GM12878 (cell line): ENCODE measurements at places on chromosomes 7 and 10.

DNA sequence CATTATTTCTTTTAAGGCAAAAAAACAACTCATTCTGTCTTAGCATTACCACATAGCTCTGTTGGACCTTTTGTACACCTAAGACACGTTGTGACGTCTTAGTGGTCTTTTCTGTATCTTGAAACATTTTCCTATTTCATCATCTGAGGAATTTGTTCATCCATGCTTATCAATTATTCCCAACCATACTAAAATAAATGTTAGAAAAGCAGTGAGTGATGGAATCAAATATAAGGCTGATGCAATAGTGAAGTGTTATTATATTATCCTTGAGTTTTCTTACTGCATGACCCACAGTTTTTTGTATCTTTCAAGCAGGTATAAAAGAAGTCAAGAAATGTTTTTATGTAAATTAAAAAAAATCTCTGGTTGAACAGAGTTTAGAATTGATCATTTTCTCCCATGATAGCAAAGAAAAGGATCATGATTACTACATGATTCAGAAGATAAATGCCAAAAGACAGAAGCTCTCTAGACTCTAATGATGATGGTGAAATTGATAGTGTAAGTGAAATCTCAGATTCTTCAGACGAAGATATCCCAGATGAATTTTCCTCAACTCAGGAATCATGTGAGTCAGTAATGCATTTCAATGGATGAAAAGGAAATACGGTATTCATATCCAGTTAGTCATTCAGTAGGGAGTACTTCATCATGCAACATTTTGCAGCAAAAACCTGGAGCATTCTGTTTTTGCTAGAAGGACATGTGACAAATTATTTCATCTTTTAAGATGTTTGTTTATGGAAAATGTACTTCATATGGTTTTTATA lies 51.4 kb downstream of the CELF2 start:
- no peak overlapping the region for H3K27ac ChIP-seq
- no peak for DNase-seq
- 0 out of 2 replicates have a peak, but pooled peaks cover under 1% of the 10 kb centered on the region for H3K4me1 ChIP-seq
- no peak overlapping the region for H3K4me3 ChIP-seq
- H3K27me3 ChIP-seq: no peaks in the 10 kb centered on the region

GRCh38 chr7:110891197-110891596 lies 199.7 kb upstream of the LRRN3 start:
- H3K36me3 ChIP-seq: no peaks in the 10 kb centered on the region
- H3K4me3 ChIP-seq: no peak overlapping the region
- no peaks in the 10 kb centered on the region for H3K27me3 ChIP-seq
- H3K4me1 ChIP-seq: no peaks in the 10 kb centered on the region
- H3K27ac ChIP-seq: no peak overlapping the region
- DNase-seq: peak; percentile 7

GRCh38 chr7:149071641-149072437 lies 18.7 kb downstream of the ZNF786 start:
- peaks cover 5% of the 10 kb centered on the region; the same call in 1 of the 2 replicates for H3K36me3 ChIP-seq
- no peak for DNase-seq
- H3K27ac ChIP-seq: no peak overlapping the region
- H3K4me3 ChIP-seq: no peak overlapping the region
- no peaks in the 10 kb centered on the region for H3K4me1 ChIP-seq
- no peaks in the 10 kb centered on the region for H3K27me3 ChIP-seq

DNA sequence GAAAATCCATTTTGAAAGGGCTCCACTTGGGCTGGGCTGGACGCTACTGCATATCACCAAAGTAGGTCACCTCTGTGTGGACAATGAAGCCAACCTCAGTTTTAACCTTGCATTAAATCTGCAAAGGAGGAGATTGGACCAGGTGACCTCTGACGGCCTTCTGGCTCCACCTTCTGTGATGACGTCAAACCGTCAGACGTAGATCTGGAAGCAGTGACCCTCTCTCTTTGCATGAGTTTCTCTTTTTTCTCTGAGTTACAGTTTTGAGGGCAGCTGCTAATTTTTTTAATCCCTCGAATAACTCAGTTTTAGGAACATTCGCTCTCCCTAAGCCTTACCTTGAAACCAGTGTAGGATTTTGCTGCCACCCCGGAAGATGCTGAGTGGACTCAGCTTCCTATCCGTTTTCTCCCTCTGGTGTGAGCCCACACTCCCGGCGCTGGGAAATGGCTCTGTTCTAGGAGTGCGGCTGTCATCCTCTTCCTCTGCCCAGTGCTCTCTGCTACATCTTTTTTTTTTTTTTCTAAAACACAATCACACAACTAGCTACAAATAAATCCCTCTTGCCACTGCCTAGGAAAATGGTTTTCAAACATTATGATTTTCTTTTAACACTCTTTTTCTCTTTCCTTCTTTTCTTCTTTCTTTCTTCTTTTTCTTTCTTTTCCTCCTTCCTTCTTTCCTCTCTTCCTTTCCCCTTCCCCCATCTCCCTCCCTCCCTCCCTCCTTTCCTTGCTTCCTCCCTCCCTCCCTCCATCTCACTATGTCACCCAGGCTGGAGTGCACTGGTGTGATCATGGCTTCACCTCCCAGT lies 27.7 kb upstream of the NMT2 start:
- no peaks in the 10 kb centered on the region for H3K36me3 ChIP-seq
- DNase-seq: no peak

DNA sequence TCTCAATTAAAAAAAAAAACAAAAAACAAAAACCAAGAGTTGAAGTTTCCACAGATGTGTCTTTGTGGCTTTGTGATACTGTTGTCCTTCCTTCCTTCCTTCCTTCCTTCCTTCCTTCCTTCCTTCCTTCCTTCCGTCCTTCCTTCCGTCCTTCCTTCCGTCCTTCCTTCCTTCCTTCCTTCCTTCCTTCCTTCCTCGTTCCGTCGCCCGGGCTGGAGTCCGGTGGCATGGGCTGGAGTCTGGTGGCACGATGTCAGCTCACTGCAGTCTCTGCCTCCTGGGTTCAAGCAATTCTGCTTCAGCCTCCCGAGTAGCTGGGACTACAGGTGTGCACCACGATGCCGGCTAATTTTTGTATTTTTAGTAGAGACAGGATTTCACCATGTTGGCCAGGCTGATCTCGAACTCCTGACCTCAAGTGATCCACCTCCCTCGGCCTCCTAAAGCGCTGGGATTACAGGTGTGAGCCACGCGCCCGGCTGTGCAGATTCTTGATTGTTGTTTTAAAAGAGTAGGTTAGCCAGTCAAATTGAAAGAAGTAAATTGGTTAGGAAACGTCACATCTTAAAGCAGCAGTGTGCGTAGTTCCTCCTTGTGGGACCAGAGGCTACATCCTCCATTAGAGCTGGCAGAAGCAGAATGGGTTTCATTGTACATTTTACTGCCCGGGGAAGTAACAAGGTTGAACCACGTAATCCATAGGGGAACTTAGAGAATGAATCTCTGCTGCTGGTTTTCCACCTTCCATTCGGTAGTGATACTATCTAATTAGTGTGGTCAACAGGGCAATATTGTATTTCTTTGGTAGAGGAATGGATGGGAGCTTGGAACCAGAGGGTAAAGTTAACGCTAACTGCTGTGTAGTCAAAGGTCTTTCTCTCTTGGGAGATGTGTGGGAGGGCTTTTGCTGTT lies 20.6 kb downstream of the DNAJB6 start:
- no peaks in the 10 kb centered on the region for H3K27me3 ChIP-seq
- DNase-seq: peak; percentile 65
- no peak overlapping the region for H3K4me3 ChIP-seq
- peak overlapping the region; percentile 33 for H3K27ac ChIP-seq
- H3K4me1 ChIP-seq: peaks cover 19% of the 10 kb centered on the region

- peaks cover 4% of the 10 kb centered on the region for H3K27me3 ChIP-seq
- no peak overlapping the region for H3K27ac ChIP-seq
- H3K36me3 ChIP-seq: no peaks in the 10 kb centered on the region
- DNase-seq: no peak
These were observed 4.6 kb downstream of the HSPA12A start for GRCh38 chr10:116737627-116738327.

DNA sequence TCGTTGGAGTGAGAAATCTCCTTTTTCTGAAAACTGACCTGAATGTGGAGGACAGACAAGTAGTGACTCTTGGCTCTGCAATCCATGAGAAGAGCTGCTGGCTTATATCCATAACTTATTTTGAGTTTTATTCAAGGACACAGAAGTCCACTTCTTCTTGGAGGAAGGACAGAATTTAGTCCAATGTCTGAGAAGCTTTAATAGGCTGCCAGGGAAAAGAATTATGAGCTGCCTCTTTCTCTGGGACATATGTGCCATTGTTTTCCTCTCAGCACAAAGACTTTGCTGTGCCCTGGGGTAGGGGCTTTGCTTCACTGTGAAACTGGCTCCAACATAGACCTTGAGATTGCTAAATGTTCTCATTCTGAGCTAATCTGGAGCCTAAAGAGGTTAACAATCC lies 20.5 kb upstream of the AOC1 start:
- no peaks in the 10 kb centered on the region for H3K4me1 ChIP-seq
- H3K36me3 ChIP-seq: no peaks in the 10 kb centered on the region
- DNase-seq: no peak
- H3K27me3 ChIP-seq: peaks cover 2% of the 10 kb centered on the region; the same call in 1 of the 2 replicates
- no peak overlapping the region for H3K27ac ChIP-seq
- H3K4me3 ChIP-seq: no peak overlapping the region

GRCh38 chr10:80694930-80695329 lies 157.2 kb downstream of the SH2D4B start:
- H3K27ac ChIP-seq: no peak overlapping the region
- H3K36me3 ChIP-seq: no peaks in the 10 kb centered on the region
- H3K4me1 ChIP-seq: no peaks in the 10 kb centered on the region
- H3K27me3 ChIP-seq: no peaks in the 10 kb centered on the region

DNA sequence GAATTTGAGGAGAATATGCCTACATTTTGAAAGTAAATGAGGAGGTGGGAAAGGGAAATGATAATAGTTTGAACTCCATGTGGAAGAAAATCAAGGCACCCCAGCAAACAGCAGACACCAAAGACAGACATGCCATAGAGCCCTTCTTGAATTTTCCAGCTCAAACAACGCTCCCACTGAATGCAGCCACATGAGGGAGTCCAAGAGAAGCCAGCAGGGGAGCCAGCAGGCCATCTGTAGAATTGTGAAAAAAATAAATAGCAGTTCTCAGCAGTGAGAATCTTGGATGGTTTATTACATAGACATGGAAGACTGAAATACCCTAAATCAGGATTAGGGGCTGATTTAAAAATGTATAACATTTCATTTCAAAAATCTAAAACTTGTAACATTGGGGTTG lies 1567.3 kb upstream of the LRRTM3 start:
- no peak for DNase-seq
- no peak overlapping the region for H3K4me3 ChIP-seq
- H3K36me3 ChIP-seq: no peaks in the 10 kb centered on the region
- H3K27me3 ChIP-seq: no peaks in the 10 kb centered on the region
- H3K4me1 ChIP-seq: no peaks in the 10 kb centered on the region
- H3K27ac ChIP-seq: no peak overlapping the region

GRCh38 chr10:75043256-75044131 lies 68.0 kb upstream of the SAMD8 start:
- H3K4me1 ChIP-seq: no peaks in the 10 kb centered on the region
- H3K36me3 ChIP-seq: no peaks in the 10 kb centered on the region
- H3K4me3 ChIP-seq: no peak overlapping the region
- no peak for DNase-seq

- no peaks in the 10 kb centered on the region for H3K4me1 ChIP-seq
- no peak overlapping the region for H3K27ac ChIP-seq
- no peak for DNase-seq
- no peaks in the 10 kb centered on the region for H3K36me3 ChIP-seq
- H3K27me3 ChIP-seq: no peaks in the 10 kb centered on the region
These were observed 7.5 kb upstream of the SMC3 start for GRCh38 chr10:110560012-110560411.

- H3K4me1 ChIP-seq: peaks cover 34% of the 10 kb centered on the region
- DNase-seq: peak; percentile 55
- peak overlapping the region; percentile 96 for H3K4me3 ChIP-seq
These were observed 3.1 kb downstream of the ADIRF start for GRCh38 chr10:86971232-86971991.

DNA sequence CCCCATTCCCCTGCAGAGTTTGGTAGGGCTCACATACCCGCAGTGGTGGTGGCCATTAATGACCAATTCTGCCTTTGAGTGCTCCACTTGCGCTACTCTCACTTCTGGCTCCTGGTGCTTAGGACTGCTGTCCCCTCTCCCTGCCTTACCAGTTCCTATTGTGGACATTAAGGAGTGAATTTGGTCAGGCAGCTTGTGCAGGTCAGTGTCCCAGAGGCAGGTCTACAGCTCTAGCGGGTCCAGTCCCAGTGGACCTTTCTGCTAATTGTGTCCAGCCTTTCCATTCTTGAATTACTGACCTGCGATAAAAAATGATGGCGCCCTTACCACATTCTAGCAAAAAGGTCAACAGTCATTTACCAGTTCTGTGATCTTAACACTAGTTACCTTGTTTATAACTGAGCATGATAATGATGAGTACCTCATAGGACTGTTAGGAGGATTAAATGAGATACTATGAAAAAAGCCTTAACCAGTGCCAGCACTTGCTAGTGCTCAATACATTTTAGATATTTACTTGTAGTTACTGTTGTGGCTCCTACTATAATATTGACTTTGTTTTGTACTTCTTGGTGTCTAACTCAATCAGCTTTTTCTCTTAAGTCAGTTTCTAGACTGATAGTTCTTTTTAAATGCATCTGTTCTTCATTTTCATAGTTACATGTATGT lies 14.1 kb downstream of the ST7 start:
- H3K4me1 ChIP-seq: peaks cover 30% of the 10 kb centered on the region
- H3K27me3 ChIP-seq: no peaks in the 10 kb centered on the region
- H3K4me3 ChIP-seq: no peak overlapping the region
- no peak for DNase-seq

DNA sequence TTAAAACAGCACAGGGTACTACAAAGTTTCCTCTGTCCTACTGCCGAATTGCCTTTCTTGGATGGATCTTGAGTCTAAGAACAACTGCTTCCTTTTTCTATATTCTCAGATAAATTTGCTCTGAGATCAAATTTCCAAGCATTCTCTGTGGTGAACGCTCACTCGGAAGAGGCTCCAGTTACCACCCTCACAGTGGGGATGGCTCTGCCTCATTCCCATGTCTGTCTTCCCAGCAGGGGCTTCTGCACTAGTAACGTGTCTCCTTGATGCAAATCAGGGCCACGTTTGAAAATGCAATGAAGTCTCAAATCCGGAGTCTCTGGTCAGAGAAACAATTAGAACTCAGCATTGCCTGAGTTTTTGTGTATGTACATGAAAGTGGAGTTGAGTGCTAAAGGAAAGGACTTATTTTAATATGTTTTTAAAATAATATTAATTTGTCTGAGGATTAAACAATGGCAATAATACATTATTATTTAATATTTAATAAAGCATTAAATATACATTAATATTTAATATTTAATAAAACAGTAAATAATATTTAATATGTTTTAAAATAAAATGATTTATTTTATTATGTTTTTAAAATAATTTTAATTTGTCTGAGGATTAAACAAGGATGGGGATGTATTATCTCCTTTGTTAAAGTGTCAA lies 61.8 kb downstream of the INHBA start:
- no peak overlapping the region for H3K4me3 ChIP-seq
- DNase-seq: no peak
- H3K27ac ChIP-seq: no peak overlapping the region
- no peaks in the 10 kb centered on the region for H3K36me3 ChIP-seq
- no peaks in the 10 kb centered on the region for H3K27me3 ChIP-seq
